ENCODE measurements at places on chromosomes 1 and 21.
A peak's percentile ranks its signal among the peaks of the same experiment; 100 is the strongest.

- DNase-seq: no peak
Measured at GRCh38 chr1:181911715-181912114, 149.8 kb downstream of the ZNF648 start.

GRCh38 chr1:195113471-195113870, 1494.8 kb downstream of the KCNT2 start:
- DNase-seq: no peak

- no peak for DNase-seq
Measured at GRCh38 chr1:119791377-119791776, 19.9 kb downstream of the REG4 start.

DNA sequence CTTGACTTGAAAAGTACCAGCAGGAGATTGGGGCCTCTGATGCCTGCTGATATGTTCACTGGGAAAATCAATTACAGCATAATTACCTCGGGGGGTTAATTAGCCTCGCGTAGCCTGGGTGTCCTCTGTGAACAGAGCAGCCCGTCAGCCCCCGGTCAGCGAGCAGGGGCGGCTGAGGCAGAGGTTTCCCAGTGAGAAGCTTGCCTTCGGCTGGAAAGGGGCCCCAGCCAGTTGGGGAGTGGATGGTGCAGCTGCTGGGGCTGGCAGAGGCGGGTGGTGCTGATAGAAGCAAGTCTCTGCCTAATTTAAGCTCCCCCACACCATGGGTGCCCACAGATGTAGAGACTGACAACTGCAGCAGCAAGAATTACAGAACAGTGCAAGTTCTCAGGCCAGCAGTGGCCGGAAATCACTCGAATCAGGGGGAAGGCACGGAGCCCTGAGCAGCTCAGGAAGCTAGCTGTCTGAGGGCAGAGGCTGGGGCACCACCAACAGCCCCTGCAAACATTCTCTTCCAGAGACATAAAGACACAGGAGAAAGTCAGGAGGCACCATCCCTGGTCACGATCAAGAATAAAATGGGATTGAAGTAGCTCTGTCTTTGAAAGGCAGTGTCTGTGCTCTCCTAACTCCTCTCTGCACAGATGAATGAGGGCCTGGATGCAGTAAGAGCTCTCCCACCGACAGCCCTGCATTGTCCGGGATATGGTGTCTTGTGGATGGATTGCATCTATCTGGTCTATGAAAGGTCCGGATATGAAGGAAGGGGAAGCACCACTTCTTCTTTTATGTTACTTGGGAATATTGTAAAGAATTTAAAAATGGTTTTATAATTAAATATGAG, 166.5 kb upstream of the CD34 start:
- DNase-seq: no peak

GRCh38 chr1:27026621-27027574, 14.2 kb upstream of the TENT5B start:
- DNase-seq: peak; percentile 61

- DNase-seq: peak; percentile 25
Measured at GRCh38 chr21:29657240-29657989, 282.4 kb downstream of the GRIK1 start.

- DNase-seq: no peak
Measured at GRCh38 chr1:55059302-55060132, 20.2 kb downstream of the PCSK9 start.

- DNase-seq: no peak
Measured at GRCh38 chr1:83012950-83013349, 986.0 kb downstream of the TTLL7 start.

DNA sequence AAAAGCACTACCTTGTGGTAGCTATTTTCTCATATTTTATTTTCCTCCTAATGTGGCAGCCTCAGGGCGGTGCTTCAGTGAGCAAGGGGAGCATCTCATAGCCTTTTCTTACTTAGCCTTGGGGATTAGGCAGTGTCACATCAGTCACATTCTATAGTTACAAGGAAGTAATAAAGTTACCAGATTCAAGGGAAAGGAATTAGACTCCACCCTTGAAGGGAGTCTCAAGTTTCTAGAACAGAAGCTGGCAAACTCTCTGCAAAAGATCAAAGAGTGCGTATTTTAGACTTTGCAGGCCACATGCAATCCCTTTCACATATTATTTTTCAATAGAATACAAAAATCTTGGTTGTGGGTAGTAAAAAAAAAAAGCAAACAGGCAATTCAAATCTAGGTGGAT, 350.4 kb downstream of the AMY1C start:
- no peak for DNase-seq

DNA sequence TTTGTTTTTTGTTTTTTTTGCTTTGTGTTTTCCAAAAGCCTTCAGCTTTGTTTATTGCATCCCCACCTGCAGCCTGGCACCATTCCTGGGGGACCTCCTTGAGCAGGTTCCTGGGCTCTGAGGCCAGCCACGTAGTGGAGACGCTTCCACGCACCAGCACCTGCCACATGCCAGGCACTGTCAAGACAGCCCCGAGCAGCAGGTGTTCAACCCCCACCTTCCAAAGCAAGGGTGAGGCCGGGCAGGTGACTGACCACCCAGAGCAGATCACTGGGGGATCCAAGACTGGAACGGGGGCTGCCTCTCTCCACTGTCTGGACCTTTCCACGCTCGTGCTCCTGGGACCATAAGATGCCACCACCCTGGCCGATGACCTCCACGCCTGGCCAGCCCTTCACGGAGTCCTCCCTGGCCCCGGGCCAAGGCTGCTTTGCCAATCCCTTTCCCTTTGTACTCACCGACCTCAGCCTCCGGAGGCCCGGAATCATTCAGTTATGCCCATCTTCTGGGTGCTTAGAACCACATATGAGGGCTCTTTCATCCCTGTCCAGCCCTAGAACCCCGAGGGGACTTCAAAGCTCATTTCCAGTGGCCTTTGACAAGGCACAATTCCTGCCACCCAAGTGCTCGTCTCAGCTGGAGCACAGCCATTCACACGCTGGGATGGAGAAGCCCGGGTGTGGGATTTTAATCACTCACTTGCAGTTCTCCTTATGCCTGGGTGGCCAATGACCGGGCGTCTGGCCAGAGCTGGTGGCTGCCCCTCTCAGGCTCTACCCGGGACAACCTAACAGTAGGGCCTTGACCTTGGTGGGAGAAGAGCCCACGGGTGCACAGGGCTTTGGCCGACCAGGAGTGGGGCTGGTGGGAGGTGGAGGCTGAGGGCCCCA, 330.8 kb downstream of the NPHP4 start:
- no peak for DNase-seq

DNA sequence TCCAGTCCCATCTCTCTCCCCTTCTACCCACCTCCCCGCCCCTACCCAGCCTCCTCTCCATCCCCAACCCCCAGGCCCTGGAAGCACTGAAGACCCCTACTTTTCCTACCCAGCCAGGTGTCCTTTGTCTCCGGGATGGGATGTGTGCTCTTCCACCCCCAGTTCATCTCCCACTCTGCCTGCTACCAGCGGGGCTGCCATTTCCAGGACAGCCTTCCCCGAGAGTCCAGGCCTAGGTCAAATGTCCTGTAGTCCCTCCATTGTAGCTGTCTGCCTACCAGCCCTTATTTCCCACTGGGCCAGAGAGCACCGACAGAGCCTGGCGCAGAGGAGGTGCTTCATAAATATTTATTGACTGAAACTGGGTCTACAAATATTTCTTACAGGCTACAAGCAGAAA, 72.0 kb upstream of the TLR5 start:
- no peak for DNase-seq

DNA sequence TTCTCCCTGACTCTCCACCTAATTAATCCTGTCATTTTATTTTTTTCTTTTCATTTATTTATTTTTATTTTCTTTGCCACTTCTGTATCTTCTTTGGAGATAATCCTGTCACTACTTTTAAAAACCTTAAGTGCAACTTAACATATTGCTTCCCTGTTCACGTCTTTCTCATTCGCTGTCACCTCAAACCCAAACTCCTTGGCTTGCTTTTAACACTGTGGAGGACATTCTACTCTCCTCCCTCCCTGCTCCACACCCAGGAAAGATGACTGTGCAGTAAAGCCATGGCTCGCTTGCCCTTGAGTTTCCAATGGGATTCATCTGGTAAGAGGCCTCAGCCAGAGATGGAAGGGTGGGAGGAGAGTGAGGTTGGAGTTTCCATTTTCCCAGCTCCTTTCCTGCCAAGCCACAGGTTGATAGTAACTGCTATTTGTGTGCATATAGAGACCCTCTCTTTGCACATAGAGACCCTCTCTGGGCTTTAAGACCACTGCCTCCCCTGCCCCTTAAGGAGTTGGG, 6.4 kb upstream of the BRWD1 start:
- DNase-seq: no peak

DNA sequence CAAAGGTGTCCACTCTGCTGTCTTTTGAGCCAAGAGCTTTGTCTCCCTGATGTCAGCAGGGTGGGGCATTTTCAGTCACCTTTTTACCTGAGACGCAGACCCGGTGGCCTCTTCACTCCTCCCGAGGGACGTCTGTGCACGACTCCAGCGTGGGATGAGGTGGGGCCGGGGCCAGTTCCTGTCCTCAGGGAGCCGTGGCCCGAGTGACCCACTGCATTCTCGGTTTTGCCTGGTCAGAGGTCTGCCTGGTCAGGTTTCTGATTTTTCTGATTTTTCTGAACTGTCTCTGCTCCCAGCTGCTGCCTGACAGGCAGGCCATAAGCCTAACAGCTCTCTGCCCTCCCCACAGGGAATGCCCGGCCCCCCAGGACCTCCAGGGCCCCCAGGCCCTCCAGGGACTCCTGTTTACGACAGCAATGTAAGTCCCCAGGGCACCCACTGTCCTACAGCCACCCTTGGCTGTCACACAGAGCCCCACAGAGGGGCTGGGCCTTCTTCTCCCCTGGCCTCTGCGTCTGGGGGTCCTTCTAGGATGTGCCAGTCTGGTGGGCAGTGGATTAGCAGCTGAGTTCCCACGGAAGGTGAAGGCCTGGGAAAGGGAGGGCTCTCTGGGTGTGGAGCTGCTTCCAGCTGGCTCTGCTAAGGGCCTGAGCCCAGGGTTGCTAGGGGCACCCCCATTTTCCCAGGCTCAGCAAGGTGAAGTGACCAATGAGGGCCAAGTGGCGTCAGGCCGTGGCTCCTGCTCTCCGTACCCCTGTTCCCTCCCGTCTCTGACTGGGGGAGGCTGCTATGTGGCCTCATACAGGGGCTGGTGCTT, 45.9 kb downstream of the SLC19A1 start:
- DNase-seq: no peak

- no peak for DNase-seq
Measured at GRCh38 chr1:178033019-178033418, 60.9 kb upstream of the RASAL2 start.

GRCh38 chr1:234481771-234482170, 2.8 kb upstream of the TARBP1 start:
- no peak for DNase-seq

- DNase-seq: no peak
Measured at GRCh38 chr1:76266762-76267161, 192.2 kb downstream of the ST6GALNAC3 start.

GRCh38 chr1:6909857-6910256, 124.6 kb downstream of the CAMTA1 start:
- DNase-seq: no peak

- DNase-seq: no peak
Measured at GRCh38 chr1:56977910-56978309, 12.1 kb upstream of the C8B start.

GRCh38 chr1:204181116-204181515, 15.0 kb upstream of the REN start:
- no peak for DNase-seq

- DNase-seq: no peak
Measured at GRCh38 chr1:201947697-201948008, 1.3 kb upstream of the LMOD1 start.

DNA sequence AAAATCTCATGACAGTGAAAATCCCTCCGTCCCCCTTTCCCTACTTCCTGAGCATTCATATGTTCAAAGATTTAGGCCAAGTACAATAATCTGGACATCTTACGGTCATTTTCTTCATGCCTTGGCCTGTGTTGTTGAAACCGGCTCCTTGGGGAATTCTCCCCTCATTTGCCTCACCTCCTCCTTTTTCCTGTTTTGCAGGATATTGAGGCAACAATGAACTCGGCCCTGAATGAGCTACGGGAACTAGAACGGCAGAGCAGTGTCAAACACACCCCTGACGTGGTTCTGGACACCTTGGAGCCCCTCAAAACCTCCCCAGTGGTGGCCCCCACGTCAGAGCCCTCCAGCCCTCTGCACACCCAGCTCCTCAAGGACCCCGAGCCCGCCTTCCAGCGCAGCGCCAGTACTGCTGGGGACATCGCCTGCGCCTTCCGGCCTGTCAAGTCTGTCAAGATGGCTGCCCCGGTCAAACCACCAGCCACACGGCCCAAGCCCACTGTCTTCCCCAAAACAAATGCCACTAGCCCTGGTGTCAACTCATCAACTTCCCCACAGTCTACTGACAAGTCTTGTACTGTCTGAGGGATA, 9.3 kb upstream of the IKBKE start:
- no peak for DNase-seq

GRCh38 chr1:81756872-81757271, 43.9 kb upstream of the ADGRL2 start:
- DNase-seq: no peak

GRCh38 chr1:228986093-228986904, 251.0 kb downstream of the RHOU start:
- DNase-seq: no peak

- no peak for DNase-seq
Measured at GRCh38 chr1:42033629-42034028, 114.9 kb upstream of the HIVEP3 start.

GRCh38 chr1:182484067-182484466, 34.1 kb downstream of the RGSL1 start:
- DNase-seq: no peak

GRCh38 chr1:111656086-111657017, 36.8 kb downstream of the RAP1A start:
- DNase-seq: no peak

DNA sequence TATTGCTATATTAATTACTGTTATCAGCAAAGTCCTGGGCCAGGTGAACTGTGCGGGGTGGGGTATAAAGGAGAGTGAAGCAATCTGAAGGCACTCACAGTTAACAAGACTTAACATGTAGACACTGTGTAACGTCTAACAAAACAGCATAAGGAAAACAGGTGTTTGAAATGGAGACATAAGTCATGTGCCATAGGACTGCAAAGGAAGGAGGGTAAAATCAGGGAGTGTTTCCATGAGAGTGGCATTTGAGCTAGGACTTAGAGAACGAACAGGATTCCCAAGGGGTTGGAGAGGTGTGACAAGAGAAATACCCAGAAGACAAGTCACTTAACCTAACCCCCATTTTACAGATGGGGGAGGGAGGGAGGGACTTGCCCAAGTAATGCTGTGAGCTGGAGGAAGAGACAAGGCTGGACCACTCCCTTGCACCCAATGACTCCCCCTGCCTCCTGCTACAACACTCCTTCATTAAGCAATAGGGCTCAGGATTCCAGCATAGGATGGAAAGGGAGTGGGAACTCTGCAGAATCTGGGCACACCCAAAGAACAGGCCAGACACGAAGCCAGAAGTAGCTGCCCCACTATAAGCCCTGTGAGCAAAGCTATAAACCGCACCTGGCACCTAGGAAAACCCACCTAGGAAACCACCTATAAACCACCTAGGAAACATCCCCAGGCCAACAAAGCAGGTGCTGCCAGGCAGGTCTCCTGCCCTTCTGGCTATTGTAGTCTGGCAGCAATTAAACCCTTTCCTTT, 6.6 kb downstream of the PEF1 start:
- no peak for DNase-seq

- peak; percentile 24 for DNase-seq
Measured at GRCh38 chr1:64172458-64172983, 30.9 kb upstream of the UBE2U start.
